Activated CD8-positive, alpha-beta memory T cell treated with anti-CD3 and anti-CD28 coated beads, Interleukin-2, amount 10 ng/mL, durations not matched to agents 7 days and 5 days (primary cell): ENCODE measurements at places on chromosomes 16 and 17.
A peak's percentile ranks its signal among the peaks of the same experiment; 100 is the strongest.

- DNase-seq = no peak
Observed at GRCh38 chr17:3944485-3945388, 19.5 kb downstream of the ATP2A3 start.

- no peak for DNase-seq
Observed at GRCh38 chr16:65413861-65414260, 292.0 kb upstream of the CDH11 start.

GRCh38 chr16:78507576-78507975, 408.1 kb downstream of the WWOX start:
- DNase-seq = no peak

DNA sequence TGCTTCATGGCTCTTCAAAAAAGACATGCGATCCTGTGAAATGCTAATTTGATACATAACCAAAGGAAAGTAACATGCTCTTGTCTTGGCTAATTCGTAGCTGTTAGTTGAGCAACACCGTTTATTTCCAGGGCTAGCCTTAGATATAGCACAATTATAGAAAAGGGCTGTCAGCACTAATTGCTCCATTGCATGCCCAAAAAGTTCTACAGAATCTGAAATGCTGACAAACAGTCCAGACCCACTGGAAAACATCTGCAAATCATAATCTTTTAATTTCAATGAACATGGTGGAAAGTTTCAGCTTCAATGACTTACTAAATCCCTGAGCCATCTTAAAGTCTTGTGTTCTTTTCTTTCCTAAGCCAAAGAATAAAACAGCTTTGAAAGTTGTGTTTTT, 42.9 kb upstream of the NUDT7 start:
- DNase-seq = no peak

GRCh38 chr17:30256756-30257506, 21.4 kb upstream of the SLC6A4 start:
- DNase-seq = no peak

- DNase-seq = no peak
Observed at GRCh38 chr17:78525511-78526160, 51.6 kb downstream of the DNAH17 start.

GRCh38 chr17:18173740-18174139, 9.9 kb upstream of the ALKBH5 start:
- no peak for DNase-seq

- DNase-seq = no peak
Observed at GRCh38 chr17:56489980-56490379, 103.5 kb upstream of the NOG start.

DNA sequence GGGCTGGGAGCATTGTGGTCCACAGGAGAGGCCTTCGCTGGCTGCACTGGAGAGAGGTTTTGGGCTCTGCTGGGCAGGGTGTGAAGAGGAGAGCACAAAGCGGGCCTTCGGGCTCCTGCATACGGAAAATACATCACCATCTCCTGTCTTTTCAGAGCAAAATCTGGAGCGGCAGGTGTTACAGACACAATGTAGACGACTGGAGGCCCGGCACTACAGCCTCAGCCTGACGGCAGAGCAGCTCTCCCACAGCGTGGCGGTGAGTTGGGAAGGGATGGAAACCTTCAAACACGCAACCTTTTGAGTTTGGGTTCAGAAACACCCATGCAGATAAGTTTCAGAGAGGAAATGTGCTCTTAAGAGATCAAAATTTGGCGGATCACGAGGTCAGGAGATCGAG, 17.9 kb downstream of the GINS2 start:
- DNase-seq = no peak

- DNase-seq = no peak
Observed at GRCh38 chr17:16912021-16912962, 59.6 kb downstream of the TNFRSF13B start.

DNA sequence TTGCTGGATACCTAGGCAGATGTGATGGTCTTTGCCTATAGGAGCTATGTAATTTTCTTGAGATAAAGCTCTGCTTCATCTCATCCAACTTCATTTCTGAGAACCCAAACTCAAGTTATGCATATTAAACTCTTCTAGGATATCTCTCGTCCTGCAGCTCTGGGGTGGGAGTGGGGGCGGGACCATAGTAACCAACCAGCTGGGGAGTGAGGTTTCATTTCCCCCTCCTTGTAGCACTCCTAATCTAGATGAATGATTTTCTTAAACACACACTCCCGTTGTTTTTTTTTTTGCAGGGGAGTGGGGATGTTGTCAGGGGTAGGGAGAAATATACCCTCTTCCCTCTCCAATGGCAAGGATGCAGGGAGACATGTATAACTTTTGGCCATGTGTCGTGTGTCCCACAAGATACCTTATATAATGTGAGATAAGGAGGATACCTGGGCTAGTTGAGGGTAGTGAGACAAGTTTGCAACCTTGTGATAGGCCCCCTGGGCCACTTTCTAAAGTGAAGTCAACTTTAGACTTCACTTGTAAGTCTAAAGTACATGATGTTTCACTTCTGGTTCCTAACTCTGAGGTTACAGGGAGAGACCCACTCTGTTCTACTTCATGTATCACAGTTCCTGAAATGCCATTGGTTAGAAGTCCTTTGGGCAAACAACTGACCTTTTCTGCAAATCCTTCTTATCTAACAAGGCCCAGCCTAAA, 10.5 kb upstream of the HEATR6 start:
- no peak for DNase-seq

DNA sequence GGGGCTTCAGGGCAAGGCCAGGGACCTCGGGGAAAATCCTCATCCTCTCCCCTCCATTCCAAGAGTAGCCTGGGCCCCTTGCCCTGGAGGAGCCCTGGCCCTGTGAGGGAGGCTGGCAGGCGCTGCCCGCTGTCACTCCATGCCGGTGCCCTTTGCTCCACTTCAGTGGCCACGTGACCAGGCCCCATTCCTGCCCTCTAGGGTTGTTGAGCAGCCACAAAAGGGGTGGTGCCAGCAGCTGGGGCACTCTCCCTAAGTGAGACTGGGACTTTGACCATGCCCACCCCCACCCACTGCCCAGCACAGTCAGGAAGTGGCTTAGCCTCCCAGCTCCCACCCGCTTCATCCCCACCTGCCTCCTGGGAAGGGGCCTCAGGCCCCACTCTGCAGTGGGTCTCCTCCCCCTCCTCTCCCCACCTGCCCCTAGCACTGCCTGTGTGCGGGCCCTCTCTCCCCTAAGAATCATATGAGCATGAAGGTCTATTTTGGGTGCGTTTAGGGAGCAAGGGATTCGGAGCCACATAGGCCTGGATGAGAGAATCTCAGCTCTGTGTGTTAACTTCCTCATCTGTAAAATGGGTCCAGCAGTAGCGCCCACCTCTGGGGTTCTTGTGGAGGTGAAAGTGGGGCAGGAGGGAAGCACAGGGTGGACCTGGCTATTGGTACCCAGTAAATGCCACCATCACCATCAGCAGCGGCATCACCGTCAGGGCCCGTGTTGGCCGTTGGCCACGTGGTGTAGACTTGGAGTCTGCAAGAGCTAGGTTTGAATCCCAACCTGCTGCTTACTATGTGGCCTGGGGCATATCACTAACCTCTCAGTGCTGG, 7.2 kb downstream of the PDK2 start:
- no peak for DNase-seq

- no peak for DNase-seq
Observed at GRCh38 chr17:869567-870525, 87.7 kb downstream of the MRM3 start.

DNA sequence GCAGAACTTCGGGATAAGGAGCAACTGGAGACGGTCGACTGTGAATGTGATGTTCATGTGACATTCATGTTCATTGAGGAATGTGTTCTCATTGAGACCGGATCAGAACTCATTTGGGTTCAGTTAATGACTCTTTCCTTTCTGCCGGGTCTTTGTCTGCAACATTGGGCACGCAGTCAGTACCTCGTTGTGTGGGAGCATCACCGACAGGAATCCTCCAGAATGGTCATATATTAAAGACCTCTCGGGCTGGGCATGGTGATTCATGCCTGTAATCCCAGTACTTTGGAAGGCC, 144.6 kb downstream of the PITPNC1 start:
- DNase-seq = no peak

DNA sequence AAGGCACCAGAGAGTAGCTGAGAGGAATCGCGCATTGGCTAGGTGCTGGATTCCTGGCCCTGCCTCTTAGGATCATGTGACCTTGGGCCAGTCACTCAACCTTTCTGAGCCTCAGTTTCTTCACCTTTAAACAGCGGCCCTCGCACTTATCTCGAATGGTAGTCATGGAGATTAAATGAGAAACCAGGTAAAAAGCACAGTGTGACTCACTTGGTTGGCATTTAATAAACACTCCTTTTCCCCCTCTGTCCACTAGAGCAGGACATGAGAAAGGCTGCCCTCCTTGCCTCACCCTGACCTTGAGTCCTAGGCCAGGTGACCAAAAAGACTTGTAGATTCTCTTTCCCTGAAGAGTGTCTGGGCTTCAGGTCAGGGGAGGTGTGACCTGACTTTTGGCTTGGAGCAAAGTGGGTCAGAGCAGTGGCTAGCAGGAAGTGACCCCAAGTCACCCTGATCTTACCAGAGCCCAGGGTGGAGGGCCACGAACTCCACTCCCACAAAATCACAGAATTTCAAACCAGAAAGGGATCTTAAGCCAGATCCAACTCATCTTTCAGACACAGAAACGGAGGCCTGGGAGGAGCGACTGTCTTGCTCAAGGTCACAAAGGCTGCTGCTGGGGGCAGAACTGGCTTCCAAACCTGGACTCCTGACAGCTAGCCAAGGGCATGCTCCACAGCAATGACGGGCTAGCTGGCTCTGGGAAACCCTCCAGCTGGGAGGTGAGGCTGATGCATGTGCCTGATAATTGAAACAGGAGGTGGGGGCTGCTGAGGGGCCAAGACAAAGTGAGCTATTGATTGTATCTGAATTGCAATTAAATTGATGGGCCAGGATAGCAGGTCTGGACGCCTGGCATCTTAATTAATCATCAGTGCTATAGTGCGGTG, 65.2 kb downstream of the PIPOX start:
- DNase-seq = no peak

DNA sequence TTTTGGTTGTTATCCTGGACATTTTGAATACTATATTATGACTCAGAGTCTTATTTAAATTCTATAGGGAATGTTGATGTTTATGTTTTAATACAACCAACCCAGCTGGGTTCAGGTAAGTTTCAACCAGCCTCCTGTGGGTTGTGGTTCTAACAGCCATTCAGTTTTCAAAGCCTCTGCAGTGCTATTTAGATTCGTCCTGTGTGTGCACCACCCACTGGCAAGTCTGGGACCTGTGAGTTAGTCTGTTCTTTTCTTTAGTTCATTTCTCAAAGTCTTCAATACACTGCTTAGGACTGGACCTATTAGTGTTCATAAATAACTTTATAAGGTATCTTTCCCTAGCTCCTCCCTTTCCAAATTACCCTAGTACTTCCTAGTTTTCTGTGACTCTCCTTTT, 170.6 kb downstream of the TMEM132E start:
- no peak for DNase-seq

DNA sequence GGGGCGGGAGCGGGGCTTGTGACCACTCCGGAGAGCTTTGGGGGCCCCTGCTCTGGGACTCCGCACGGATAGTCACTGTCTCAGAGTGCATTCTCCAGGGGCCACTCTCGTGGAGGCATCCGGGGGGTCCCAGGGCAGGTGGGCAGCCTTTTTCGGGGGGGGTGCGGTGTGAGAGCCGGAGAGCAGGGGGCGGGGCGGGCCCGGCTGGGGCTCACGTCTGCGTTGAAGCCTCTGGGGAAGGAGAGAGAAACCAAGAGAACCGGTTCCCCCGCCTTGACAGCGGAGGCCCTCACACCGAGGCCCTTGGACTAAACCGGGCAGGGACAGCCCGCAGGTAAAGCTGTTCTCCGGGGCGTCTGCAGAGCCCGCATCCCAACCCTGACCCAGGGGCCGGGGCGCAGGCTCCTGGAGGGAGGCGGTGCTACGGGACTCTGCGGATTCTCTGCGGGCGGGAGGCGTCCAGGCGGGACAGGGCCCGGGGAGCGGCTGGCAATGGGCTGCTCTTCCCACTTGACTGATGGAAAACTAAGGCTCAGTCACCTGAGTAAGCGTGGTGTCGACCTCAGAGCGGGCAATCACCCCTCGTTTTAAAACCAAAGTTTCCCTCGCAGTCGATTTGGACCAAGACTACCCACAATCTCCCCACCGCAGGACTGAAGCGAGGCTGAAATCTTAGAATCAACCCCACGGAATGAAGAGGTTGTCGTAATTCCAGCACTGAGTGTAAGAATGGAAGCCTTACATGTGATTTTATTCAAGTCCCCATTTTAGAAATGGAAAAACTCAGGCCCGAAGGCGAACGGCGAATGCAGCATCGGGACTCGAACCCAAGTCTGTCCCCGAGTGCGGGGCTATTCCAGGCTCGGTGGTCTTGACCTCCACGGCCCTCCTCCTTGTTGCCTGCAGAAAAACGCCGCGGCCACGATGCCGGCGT, 49.6 kb upstream of the AMZ2 start:
- DNase-seq = no peak

- DNase-seq = no peak
Observed at GRCh38 chr17:8420041-8420934, 15.4 kb upstream of the NDEL1 start.

DNA sequence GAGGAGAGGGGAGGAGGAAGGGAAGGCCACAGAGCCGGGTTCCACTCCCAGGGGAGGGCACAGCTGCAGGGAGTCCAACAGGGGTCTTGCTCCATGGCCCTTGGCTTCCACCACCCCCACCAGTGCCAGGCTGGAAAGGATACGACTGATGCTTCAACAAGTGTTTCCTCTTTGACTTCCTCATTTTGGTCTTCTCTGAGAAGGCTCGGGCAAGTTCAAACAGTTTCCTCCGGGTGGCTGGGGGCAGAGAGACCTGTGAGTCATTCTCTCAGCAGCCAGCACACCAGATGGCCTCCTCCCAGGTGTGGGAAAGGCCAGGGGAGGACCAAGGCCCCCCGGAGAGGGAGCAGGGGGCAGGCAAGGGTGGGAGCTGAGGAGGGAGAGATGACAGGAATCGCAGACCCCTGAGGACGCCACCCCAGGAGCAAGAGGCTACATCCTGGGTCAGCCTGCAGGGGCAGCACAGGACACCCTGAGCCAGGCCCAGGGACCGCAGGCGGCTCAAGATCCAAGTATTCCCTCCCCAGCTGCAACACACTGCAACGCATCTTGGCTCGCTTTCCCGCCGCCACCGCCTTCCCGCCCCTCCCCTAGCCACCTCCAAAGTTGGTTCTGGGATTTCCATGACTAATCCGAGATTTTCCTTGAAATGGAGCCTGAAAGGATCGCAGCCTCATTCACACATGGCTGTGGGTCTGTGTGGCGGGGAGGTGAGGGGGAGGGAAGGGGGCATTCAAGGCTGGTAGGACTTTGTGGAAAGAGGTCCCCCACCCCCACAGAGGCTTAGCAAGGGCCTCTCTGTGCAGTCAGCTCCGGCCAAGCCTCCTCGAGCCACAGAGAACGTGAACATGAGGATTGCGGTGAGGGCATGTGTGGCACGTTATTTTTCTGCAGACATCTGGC, 18.4 kb upstream of the MRPS23 start:
- peak; percentile 48 for DNase-seq

- DNase-seq = no peak
Observed at GRCh38 chr17:42436391-42436790, 13.3 kb upstream of the CAVIN1 start.

GRCh38 chr17:64635647-64636305, 26.3 kb downstream of the SMURF2 start:
- no peak for DNase-seq
